ENCODE measurements at places on chromosomes 2 and 18.

DNA sequence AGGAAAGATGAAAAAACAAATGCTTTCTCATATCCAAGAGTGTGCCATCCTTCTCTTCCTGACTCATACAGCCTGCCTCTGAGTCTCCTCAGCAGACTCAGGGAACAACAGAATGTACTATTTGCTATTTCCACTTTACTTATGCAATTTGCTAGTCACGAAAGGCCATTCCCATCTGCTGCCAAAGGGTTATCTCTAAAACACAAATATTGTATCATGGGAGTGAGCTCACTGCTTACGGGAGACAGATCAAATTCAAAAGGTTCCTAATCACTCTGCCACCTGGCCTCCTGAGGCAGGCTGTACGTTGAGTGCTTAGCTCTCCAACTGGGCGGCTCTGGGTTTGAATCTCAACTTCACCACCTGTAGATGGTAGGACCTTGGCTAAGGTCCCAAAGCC is 92.0 kb downstream of the GAREM1 start:
- no peak for DNase-seq

DNA sequence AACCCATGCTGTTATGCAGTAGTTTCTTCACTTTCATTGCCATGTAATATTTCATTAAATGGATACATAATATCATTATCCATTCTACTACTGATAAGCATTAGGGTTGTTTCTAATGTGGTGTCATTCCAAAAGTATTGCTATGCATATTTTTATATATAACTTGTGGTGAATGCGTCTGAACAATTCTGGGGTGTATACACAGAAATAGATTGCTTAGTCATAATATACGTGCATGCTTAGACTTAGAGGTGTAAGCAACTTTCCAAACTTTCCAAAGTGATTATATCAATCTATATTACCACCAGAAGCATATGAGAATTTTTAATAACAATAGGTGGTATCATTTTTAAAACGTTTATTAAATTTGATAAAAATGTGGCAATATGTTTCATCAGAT is 540.9 kb downstream of the DSC3 start:
- DNase-seq: no peak

GRCh38 chr2:143696651-143697050 is 567.4 kb downstream of the ARHGAP15 start:
- no peak for DNase-seq

DNA sequence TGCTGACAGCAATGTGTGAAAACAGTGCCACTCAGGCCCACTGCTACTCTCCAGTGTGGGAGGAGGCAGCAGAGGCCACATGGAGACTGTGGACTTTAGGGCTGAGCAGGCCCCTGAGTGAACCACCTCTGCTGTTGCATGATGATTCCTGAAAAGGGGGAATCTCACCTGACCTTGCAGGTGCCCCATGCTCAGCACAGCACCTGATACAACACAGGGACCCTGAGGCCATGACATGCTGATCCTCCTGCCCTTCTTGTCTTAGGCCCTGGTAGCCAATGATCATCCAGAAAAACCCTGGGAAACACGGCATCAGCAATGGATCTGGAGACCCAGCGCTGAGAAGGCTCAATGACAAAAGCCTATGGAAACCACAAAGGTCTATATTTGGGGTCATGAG is 446.8 kb upstream of the MYT1L start:
- DNase-seq: no peak

DNA sequence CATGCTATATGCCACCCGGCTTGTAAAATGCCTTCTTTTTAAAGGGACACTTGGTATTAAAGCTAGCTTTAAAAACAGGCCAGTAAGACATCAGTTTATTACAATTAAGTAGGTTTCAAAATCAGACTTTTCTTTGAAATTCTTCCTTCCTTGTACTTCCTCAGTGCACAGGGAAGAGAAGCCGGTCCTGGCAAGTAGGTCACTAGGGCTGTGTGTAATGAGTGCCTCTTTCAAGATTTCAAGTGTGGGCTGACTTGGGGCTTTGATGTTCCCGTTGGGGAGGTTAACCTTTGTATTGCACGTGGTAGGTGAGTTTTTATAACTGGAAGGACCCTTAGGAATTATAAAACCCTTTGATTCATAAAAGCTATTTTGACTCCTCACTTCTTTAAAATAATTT is 566.4 kb upstream of the ID2 start:
- no peak for DNase-seq

DNA sequence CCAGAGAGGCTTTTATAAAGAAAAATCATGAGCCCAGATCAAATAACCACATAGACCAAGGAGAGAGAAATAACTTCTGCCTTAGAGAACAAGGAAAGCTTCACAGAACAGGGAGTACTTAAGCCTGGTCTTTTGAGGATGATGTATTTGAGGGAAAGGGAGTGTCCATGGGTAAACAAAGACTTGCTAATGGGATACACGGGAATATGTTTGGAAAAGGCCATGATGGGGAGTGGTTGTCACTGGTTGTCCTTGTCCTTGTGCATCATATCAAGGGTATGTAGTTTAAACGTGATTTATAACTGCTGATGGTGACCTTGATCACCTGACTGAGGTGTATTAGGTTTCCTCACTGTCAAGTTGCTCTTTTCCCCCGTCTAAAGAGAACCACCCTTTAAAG is 169.9 kb downstream of the FAM210A start:
- no peak for DNase-seq

DNA sequence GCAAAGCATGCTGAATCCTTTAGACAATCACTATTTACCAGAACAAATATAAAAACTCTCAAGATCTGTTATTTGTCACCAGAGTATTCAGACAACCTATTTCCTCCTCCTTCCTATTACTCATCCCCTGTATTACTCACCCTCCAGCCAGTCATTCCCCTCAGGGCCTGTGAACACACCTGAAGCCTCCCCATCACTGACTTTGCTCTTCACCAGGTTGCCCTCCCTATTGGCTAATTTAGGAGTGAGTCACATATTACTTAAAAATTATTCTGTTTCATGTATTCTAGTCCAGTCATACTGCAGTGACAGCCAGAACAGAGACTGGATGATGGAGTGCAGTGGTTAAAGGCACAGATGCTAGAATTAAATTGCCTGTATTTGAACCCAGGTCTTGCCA is 3.7 kb upstream of the ATG16L1 start:
- DNase-seq: peak; percentile 91

GRCh38 chr18:77359561-77360314 is 110.1 kb downstream of the GALR1 start:
- no peak for DNase-seq

DNA sequence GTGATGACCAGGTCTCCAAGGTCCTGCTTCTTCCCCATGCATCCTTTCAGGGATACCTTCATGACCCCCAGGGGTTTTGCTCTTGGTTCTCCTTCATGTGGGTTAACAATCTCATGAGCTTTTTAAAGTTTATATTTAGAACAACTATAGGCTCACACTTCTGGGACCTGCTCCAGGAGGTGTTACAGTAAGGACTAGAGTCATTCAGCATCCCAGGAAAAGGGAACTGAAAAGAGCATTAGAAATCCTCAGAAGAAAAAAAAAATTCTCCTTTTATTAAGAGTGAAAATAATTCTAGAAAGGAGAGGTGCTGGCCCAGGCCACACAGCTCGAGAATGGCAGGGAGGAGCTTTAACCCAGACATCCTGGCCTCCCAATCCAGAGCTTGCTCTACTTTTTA is 66.5 kb downstream of the SETBP1 start:
- no peak for DNase-seq

GRCh38 chr18:37160038-37160820 is 331.3 kb downstream of the KIAA1328 start:
- DNase-seq: no peak

DNA sequence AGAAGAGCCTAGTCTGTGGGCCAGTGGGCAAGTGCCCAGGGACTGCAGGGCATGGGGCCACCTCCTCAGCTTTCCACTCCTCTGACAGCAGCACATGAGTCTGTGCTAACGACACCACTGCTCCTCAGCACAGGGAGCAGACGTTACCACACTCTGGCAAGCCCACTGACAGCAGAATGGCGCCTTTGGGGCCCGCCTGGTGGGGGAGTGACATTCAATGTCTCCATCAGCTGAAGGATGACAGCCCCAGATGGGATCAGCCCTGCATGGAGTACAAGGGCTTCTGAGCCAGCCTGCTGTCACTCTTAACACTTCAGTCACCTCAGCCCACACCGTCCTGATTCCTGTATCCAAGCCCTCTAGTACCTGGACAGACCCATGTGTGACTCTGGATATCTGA is 149.4 kb upstream of the SMAD2 start:
- no peak for DNase-seq

DNA sequence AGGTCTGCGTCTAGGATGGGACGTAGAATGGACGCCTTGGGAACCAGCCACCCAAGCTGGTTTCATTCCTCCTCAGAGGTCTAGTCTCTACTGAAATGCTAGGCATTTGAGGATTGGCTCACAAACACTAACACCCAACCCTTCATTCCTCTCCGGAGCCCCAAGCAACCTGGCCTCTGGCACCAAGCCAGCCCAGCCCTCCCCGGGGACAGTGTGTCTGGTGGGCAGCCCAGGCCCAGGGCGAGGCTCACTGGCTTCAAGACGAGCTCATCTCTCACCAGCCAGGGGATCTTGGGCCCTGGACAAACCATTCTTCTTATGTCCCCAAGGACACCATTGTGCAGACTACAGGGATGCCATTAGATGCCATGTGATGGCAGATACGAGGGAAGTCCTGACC is 182.5 kb downstream of the CTIF start:
- no peak for DNase-seq

GRCh38 chr2:71852141-71852711 is 295.4 kb downstream of the CYP26B1 start:
- no peak for DNase-seq

DNA sequence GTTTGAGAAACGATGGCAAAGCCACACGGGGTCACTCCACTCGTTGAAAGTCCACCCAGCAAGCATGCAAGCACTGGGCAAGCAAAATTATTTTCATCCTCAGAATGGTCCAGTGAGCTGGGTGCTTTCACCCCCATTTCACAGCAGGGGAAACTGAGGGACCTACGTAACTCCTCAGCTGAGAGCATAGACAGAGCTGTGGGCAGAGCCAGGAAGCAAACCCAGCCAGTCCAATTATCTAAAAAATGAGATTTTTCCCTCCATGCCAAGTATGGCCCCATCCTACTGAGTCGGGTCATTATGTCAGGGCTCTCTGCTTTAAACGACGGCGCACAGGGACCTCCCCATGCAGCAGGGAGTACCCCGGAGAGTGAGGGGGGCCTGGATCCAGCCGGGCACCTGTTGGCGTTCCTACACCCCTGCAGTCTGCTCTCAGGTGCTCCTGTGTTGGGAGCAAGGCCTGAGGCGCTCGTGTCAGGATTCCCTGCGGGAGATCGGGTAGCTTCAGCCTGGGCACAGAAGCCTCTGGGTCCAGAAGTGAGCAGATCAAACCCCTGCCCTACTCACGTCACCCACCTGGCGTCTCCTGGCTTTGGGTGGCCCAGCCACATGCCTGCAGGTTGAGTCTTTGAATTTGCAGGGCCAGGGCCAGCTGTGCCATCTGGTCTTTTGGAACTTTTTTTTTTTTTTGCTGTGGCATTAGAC is 17.3 kb downstream of the TWIST2 start:
- DNase-seq: no peak

Measured in CD4-positive, alpha-beta T cell treated with Interleukin-2 at 100 ng/mL for 4 hours (primary cell).